Activated T-cell treated with anti-CD3 and anti-CD28 coated beads, Interleukin-2, amount 50 U/mL, for 4 hours (primary cell): ENCODE measurements at places on chromosomes 11 and 22. TPM values are rescaled to one million over a fixed set of nuclear protein-coding genes. Genes with fewer than 3 reads are reported as not detected.

GRCh38 chr22:21856197-21856596 lies 11.2 kb downstream of the MAPK1 start:
- no peak for DNase-seq

OR2AG1 gene
- total RNA-seq = not detected

GRCh38 chr11:65152122-65152521 lies 17.8 kb upstream of the SYVN1 start:
- DNase-seq = no peak

- DNase-seq = no peak
Observed at GRCh38 chr22:45262931-45263462, 21.8 kb upstream of the UPK3A start.

DNA sequence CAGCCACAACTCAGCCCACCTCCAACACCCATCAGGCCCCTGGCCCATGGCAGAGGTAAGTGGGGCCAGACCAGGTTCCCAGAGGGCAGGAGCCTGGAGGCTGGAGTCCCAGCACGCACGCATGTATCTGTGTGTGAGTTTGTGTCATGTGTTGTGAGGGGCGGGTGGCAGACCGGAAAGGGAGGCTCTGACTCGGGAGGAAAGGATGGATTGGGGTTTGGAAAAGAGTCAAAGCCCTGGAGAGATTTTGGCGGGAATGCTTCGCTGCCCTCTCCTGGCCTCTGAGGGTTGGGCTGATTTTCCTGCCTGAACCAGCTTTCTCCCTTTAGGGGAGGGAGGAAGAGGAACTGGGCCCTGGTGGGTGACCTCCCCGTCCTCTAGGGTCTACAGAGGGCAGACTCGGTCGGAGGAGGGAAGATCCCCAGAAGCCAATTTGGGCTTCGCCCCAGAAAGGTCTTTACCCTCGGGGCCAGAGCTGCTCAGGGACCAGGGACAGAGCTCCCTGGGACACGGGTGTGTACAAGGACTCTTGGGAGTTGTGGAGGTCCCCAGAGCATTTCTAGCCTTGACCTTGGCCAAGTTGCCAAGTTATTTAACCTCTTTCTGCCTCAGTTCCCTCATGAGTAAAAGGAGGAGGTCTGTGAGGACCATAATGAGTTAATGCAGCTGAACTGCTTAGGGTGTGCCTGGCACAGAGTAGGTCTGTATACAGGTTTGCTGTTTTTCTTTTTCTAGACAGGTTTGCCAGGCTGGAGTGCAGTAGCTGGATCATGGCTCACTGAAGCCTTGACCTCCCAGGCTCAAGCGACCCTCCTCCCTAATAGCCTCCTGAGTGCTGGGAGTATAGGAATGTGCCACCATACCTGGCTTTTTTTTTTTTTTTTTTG lies 6.9 kb downstream of the C11orf68 start:
- no peak for DNase-seq

CUL5 gene
- total RNA-seq = 44.3 TPM

DNA sequence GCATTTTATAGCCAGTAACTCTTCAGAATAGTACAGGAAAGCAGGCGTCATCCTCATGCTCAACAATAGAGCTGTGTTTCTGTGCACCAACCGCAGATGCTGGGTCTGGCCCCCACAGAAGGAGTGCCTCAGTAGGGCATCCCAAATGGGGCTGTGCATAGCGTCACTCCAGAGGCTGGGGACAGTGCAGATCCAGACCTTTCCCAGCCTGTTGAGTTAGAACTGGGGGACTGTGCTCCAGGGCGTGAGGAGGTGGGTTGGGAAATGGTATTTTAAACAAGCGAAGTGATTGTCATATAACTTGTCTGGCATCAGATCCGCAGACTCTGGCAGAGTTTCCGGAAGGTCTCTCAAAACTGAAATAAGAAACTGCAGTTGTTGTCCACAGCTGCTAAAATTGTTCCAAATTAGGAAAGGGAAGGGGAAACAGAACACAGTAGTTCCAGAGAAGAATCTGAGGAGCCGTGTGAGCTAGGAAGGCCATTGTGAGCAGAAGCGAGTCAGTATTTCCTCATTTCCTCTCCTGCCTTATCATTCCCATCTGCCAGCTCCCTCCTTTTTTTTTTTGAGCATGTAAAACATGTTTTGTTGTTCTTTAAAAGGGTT lies 52.2 kb downstream of the JAM3 start:
- no peak for DNase-seq
